GM03348 (cell line): ENCODE measurements at places on chromosomes 1 and 21.

DNA sequence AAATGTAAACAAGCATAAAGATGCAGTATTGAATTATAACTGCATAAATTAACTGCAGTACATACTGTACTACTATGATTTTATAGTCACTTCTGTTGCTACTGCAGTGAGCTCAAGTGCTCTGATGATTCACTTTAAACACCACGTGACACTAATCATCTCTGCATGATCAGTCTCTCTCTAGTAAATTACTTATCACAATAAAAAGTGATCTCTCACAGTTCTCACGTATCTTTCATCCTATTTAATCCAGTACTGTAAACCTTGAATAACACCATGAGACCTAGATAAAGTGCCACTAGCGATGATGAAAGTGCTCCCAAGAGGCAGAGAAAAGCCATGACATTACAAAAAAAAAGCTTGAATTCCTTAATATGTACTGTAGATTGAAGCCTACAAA lies 1242.0 kb downstream of the AMY1C start:
- DNase-seq, result no peak

DNA sequence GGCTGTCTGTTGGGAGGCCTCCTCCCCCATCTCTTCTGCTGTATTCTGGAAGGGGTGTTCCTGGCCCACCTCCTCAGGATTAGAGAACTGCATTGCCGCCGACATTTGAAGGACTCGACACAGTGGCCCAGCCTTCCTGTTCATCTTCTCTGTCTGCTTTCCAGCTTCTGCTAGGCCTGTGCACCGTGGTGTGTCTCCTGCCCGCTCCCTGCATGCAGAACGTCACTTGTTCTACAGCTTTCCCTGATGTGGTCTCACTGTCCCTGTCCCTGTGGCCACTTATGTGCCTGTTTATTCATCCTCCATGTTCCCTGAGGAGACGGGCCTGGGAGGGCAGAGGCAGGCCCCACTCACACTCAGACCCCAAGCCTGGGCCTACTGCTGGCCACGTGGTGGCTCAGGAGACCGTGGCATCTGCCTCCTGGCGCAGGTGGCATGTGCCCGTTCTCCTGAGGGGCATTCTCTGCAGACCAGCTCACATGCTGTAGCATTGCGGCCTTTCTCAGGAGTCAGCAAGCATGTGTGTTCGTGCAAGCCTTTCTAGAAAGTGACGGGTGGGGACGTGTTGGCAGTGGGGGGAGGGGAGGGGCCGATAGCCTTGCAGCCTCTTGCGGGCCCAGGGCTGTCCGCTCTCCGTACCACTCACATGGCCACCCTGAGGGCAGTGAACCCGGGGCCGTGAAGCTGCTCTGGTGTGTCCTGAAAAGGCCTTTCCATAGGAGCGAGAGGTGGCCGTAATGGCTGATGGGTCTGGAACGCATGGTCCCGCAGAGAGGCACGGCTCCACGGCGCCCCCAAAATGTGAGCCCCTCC lies 35.9 kb downstream of the POFUT2 start:
- DNase-seq, result no peak

DNA sequence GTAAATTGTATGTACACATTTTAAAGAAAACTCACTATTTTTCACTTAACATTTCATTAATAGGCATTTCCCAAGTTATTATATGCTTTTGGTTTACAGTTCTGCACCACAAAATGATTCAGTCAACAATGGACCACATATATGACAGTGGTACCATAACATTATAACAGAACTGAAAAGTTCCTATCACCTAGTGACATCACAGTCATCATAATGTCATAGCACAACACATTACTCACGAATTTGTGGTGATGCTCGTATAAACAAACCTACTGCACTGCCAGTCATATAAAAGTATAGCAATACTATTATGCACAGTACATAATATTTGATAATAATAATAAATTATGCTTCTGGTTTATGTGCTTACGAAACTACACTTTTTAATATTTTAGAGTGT lies 30.9 kb downstream of the DNAI4 start:
- no peak for DNase-seq

DNA sequence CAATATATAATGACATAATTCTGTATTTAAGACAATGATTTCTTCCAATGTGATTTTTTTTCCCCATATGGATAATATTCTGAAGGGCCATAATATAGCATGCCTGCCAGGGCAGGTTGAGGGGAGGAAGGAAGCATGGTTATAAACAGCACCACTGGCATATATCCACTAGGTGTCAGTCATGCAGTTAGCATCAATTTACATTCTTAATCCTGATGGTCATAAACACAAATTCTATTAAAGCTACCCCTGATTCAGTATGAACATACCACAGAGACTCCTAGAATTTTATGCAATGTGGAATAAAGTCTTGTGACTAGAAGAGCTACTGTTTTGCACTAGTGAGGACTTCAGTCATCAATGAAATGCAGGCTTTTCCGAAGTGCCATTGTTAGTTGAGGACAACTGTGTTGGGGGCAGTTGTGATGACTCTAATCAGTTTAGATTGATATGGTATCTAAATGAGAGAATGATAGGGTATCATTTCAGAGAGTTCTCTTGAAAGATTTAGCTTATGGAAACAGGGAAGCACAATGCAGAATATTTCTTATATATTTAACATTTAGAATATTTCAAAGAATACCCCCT lies 342.7 kb upstream of the NR5A2 start:
- DNase-seq, result peak; percentile 63

DNA sequence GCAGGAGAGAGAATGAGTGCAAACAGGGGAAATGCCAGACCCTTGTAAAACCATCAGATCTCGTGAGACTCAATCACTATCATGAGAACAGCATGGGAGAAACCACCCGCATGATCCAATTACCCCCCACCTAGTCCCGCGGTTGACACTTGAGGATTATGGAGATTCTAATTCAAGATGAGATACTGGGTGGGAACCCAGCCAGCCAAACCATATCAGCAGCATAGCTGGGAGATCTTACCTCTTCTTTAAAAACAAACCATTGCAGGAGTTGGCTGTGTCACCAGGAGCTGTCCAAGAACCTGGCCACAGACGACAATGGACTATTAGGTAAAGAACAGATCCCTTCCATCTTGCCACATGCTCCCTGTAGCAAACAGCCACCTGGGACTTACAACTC lies 422.7 kb downstream of the MATN1 start:
- DNase-seq, result no peak

DNA sequence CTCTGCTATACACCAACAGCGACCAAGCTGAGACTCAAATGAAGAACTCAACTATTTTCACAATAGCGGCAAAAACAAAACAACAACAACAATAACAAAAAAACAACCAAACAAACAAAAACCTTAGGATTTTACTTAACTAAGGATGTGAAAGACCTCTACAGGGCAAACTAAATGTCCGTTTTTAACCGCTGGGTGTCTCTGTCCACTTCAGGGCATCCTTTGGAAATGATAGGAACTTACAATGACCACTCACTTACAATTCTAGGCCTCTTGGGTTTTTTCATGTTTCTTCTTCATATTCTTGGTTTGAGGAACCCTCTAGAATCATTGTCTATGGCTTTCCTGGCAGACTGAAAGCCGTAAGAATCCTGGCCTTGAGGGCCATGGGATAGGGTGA lies 134.0 kb upstream of the FAM78B start:
- no peak for DNase-seq

GRCh38 chr1:56645677-56646305 lies 677 bp downstream of the PRKAA2 start:
- peak; percentile 3 for DNase-seq

DNA sequence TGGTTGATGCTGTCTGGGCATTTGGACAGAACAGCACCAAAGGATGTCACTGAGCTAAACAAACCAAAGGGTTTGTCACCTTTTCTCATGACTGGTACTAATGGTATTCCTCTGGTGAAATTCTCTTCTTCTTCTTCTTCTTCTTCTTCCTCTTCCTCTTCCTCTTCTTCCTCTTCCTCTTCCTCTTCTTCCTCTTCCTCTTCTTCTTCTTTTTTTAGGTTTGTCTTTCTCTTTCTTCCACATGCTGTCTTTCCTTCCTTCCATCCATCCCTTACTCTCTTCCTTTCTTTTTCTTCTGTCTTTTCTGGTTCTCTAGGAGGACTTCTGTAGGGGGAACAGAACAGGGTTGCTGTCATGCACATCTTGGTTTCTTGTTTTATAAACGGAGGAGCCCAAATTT lies 9.3 kb upstream of the IGFN1 start:
- no peak for DNase-seq

- no peak for DNase-seq
These were observed 896 bp downstream of the LYSMD1 start for GRCh38 chr1:151164732-151165280.

DNA sequence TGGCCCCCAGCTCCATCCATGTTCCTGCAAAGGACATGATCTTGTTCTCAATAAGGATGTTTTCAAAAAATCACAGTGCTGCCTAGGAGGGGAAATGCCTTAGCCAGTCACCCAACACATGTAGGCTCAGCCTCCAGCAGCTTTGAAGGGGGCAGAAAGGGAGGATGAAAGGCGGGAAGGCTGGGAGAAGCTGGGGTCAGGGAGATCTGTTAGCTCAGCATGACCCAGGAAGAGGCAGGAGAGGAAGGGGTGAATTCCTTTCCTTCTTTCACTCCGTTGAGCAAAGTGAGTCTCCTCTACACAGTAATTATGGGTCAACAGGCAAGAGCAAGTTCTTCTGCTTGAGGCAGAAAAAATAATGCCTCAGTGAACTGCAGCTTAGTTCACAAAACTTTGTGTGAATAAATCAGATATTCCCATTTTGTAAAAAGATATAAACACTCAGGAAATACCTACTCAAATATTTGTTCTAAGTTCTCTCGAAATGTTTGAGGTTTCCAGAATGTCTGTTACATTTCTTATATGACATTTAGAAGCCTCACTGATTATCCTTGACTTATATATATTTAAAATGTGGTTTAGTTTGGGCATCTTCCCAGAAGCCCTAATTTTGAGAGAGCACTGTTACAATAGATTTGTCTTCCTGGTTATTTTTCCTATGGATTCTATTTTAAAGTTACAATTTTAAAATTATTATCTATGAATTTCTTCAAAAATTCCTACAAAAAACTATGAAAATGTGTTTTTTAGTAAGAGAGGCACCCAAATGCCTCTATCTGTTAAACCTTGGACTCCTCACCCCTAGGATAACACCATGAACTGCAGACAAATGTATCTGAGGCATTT lies 116.8 kb downstream of the KCNJ6 start:
- no peak for DNase-seq

GRCh38 chr1:48203287-48203900 lies 19.1 kb upstream of the SLC5A9 start:
- DNase-seq, result no peak

DNA sequence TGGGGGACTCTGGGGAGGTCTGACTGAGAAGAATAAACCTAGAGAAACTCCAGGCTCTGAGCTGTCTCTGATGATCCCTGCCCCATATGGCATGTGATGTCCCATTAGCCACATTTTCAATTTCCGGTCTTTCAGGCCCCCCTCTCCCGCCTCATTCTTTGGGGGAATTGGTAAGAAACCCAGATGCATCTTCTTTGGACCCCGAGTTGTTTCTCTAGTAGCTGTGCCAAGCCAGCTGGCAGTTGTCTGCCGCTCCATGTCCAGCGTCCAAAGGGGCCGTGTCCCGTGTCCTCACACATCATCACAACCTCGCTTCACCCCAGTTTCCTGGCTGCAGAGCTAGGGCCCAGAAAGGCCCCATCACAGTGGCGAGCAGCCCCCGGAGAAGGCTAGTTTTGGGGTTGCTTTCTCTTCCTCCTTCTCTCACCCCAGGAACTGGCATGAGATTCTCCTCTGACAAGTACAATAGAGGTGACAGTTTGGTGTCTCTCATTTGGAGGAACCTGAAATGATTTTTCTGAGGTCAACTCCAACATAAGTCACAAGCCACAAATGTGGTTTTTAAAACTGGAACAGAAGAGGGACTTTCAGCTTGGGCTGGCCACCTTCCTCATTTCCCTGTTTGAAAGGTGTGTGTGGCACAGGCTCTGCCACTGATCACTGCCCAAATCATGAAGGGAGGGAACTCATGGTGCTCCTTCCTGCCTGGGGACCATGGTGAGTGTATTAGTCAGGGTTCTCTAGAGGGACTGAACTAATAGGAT lies 6.4 kb upstream of the GPR157 start:
- DNase-seq, result no peak

DNA sequence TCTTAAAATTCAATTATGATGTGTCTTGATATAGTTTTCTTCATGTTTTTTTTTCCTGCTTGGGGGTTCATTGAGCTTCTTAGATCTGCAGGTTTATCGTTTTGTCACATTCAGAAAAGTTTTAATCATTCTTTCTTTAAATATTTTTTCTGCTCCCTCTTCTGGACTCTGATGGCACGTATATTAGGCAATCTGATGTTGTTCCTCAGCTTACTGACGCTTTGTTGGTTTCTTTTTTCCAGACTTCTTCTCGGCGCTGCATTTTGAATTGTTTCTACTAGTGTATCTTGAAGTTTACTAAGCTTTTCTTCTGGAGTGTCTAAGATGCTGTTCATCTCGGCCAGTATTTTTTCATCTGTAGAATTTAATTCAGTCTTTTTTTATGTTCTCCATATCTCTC lies 44.8 kb upstream of the FMOD start:
- DNase-seq, result peak; percentile 44

GRCh38 chr1:5992814-5993555 lies 760 bp upstream of the NPHP4 start:
- peak; percentile 64 for DNase-seq

GRCh38 chr1:203521074-203521794 lies 27.3 kb downstream of the OPTC start:
- DNase-seq, result no peak

GRCh38 chr1:5748286-5749225 lies 243.7 kb downstream of the NPHP4 start:
- DNase-seq, result no peak

- peak; percentile 54 for DNase-seq
These were observed 29.2 kb upstream of the KIF1B start for GRCh38 chr1:10181154-10181553.

DNA sequence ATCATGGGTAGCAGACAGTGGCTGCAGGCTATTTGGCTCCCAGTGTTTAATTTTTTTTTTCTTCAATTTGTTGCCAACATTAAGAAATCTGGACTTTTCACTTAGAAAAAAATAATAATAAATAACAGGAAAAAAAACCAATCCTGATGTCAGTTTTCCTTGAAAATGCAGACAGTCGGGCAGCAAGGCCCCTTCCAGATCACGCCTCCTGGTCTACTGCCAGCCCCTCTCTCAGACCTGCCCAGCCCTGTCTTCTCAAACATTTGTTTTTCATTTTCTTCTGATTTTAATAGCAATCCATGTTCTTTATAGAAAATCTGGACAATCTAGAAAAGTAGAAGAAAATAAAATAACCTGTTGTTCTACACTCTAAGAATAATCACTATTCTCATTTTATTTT lies 15.5 kb downstream of the IFNGR2 start:
- peak; percentile 66 for DNase-seq

GRCh38 chr1:41668054-41668660 lies 183.7 kb upstream of the EDN2 start:
- DNase-seq, result no peak

DNA sequence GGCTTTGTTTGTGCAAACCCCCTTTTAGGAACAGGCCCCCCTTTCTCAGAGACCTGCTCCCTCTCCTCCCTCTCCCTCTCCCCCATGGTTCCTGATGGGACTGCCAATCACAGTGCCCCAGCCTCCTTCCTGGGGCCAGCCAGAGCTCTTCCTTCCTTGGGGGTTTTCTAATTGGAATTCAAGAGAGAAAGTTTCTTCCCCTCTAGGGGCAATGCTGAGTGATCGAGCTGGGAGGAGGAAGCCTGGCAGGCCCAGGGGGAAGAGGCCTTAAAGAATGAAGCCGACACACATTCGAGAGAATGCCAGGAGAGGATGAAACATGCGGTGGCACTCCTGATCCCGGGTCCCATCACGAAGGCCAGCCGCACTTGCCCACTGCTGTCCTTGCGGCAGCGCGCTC lies 21.3 kb upstream of the COL16A1 start:
- DNase-seq, result no peak
